ENCODE measurements at places on chromosomes 7 and 10. TPM values are rescaled to one million over a fixed set of nuclear protein-coding genes. Genes with fewer than 3 reads are reported as not detected.

- no peak for DNase-seq
Measured at GRCh38 chr7:157292770-157293412, 43.9 kb upstream of the DNAJB6 start.

DNA sequence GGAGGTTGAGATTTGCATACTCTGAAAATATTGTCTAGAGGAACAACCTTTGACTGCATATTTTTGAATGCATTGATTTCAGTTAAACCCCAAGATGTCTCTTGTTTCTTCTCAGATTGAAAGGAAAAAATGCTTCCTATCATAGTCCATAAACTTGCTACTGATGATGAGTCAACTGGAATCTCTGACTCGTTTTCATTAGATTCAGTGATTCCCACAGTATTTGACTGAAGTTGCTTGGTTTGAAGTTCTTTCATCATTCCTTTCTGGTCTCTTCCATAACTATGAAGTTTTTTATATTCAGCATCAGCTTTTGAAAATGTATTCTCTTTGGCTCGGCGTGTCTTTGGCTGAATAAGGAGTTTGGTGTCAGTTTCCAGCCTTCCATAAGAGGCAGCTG, 10.7 kb downstream of the PEX1 start:
- no peak for DNase-seq

DNA sequence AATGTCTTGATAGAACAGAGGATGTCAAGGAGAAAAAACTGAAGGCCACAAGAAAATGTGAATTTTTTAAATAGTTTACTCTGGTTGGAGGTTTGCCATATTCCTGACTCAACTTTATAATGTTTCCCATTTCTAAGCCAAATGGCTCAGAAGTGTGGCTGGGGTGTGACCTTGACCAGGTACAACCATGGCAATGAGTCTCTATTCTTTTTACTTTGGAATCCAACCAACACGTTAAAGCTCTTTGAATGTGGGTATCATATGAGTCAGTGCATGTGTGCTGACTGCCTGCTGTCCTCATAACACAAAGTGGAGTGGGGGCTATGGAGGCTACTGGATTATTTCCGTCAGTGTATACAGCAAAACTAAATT, 33.5 kb upstream of the DLD start:
- DNase-seq: no peak

DNA sequence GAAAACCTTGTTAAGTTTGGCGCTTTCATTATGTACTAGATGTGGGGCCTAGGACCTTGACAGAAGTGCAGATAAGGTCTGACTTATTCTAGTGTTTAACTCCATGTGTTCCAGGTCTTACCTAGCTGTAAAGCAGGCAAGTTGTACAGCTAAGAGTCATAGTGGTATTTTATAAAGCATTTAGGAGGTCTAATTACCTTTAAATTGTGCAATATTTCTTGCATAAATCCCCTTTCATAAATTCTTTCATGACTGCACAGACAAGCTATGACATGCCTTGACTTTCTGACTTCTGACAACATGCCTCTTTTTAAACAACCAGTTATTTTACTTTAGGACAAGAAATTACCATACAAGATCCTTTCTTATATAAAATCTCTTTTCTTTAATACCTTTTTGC, 151.6 kb upstream of the VSTM2A start:
- DNase-seq: no peak

DNA sequence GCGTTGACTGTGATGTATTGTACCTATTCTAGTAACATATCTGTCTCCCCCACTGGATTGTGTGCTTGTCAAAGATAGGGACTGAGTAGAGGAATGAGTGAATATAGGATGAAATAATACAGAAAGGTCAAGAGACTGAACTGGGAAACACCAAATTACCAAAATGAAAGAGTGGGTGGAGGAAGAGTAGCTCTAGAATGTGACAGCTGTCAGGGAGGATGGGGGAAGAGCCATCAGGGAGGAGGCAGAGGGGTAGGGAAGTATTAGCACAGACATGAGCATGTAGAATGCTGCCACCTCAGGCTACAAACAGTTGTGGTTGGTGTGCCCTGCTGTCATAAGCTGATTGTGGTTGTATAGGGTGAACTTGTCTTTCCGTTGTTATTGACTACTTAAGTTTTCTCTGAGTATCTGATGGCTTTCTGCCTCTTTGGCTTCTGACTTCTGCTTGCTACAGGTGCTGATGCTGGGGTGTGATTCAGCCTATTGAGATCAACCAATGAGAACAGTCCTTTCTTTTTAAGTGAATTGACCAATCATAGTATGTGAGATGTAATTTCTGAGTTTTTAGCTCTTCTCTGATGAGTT, 5.6 kb downstream of the CCSER2 start:
- DNase-seq: no peak

GRCh38 chr7:139557857-139558581, 34.5 kb downstream of the CLEC2L start:
- no peak for DNase-seq

DNA sequence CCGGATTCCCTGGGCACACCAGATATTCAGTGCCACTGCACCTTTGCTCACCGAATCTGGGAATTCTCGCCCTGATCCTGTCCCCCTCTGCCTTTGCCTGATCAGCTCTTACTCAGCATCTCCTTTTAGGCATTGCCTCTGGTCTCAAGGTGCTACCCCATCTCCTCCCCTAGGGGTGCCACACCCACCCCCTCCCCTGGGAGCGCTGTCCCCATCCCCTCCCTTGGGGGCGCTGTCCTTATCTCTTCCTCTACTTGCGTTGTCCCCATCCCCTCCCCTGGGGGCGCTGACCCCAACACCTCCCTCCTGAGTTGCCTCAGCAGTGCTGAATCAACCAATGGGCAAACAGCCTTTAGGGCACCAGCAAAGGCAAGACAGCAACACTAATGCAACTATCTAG, 686.9 kb upstream of the FOXK1 start:
- no peak for DNase-seq

GRCh38 chr10:29838539-29838938, 203.8 kb upstream of the SVIL start:
- DNase-seq: no peak

DNA sequence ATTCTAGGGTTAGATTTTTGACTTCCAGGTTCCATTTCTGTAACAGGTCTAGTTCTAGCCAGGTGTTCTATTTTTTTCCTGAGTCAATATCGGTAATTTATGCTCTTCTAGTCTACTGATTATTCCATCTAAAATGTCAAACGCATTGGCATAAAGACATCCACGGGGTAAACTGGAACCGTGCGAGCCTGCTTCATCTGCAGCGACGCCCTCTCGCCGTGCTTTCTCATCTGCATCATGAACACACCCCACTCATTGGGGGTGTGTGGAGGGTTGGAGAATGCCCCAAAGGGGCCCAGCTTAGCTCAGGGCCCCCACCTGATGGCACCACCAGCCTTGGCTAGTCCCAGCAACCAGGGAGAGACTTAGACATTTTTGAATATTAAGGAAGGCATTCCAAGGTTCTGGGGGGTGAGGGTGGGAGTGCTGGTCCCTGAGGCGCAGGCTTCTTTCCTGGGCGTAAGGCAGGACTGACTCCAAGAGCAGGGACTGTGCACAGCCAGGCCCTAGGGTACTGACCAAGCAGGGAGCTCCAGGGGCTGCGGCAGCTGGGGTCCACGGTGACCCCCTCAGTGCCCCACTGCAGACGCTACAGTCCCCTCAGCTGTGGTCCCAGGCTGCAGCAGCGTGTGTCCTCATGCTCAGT, 12.9 kb upstream of the CRYGN start:
- no peak for DNase-seq

GRCh38 chr10:7817984-7818294, 366 bp upstream of the TAF3 start:
- DNase-seq: no peak

DNA sequence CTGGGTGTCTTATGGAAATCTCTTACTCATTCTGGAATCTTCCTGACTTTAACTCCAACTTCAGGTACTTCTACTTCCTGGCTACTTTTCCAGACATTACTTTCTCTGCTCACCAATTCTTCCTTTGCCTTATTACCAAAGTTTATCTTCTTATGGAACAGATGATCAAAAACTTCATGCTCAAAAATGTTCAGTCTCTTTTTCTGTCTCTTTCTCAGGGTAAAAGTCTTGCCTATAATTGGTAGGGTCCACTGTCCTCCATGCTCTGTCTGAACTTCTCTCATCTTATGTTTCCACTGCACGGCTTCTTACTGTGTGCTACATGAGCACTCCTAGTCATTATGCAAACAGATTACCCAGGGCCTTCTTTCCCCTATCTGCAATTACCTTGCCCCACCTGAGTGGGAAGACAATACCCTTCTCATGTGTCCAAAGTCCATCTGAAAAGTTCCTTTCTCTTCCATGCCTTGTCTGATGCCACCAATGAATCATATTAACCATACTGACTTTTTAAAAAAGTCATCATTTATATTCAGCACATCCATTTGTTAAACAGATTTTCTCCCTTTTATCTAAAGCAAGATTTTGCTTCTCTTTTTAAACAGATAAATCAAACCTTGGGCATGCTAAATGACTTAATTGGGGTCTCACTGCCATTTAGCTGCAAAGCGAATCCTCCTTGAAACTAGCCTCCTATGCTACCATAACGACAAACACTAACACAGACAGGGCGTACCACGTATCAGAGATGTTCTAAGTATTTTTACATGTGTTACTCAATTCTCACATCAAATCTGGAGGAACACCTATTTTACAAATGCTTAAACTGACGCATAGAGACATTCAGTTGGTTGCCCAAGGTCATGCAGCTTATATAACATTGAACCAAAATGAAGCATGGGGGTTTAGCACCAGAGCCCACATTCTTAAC, 48.8 kb downstream of the SEMA3C start:
- DNase-seq: no peak

DNA sequence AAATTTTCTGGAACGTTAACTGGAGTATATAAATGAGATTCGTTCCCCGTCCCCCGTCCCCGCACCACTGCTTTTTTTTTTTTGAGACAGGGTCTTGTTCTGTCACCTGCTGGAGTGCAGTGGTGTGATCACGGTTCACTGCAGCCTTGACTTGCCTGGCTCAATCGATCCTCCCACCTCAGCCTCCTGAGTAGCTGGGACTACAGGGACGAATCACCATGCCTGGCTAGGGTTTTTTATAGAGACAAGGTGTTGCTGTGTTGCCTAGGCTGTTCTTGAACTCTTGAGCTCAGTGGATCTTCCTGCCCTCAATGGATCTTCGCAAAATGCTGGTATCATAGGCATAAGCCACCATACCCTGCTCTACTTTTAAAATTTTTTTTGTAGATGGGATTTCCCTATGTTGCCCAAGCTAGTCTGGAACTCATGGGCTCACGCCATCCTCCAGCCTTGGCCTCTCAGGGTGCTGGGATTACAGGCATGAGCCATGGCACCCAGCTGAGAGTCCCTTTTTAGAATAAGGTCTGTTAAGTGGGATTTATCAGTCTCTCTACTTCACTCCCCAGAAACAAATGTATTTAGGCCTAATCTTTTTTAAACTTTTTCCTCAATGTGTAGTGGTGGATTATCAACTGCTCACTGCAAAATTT, 122.9 kb downstream of the LYZL1 start:
- DNase-seq: no peak

DNA sequence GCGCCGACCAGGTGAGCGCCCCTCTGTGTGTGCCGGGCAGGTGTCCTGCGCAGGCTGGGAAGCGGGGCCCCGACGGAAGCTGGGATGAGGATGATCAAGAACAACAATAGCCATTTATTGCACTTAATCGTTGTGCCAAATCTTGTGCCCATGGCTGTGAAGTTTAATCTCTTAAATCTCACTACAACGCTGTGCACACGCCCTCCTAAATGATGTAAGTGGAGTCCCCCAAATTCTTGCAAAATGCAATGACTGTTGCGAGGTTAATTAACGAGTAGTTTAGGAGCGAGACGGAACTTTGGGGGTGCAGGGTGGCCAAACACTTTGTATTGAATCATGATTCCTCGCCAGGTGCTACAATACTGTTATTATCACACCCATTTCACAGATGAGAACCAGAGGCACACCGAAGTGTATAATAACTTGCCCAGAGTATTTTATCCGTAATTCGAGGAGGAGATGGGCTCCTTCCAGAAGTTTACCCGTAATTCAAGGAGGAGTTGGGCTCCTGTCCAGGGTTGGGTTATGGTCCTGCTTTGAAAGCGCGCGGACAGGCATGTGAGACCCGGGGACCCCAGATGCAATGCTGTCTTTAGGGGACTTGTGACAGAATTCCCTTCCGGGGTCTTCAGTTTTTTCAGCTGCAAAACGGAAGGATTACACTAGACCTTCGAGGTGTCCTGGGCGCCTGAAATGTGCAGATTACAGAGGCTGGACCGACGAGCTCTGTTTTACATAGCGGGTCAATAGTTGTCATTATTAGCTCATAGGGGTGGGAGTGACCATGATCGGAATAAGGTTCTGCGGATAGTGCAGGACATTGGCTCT, 1.0 kb downstream of the FFAR4 start:
- DNase-seq: no peak

GRCh38 chr7:149103424-149103823, 12.9 kb upstream of the ZNF786 start:
- no peak for DNase-seq

DNA sequence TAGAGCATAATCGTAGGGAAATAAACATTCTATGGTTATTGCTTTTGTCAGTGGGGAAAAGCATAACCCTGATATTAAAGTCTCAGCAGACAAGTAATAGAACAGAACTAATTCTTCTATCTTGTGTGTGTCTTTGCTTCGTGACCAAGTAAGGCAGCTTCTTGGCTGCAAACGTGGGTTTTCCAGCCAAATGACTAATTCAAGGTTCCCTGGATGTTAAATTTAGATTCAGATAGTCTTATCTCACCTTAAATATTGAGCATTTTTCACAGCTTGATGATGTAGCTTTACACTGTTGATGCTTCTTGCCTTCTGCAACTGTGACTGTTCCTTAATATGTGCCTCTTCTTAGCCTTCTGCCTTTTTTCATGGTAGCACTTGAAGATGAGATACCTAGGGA, 113.0 kb downstream of the EXOC4 start:
- DNase-seq: no peak

DNA sequence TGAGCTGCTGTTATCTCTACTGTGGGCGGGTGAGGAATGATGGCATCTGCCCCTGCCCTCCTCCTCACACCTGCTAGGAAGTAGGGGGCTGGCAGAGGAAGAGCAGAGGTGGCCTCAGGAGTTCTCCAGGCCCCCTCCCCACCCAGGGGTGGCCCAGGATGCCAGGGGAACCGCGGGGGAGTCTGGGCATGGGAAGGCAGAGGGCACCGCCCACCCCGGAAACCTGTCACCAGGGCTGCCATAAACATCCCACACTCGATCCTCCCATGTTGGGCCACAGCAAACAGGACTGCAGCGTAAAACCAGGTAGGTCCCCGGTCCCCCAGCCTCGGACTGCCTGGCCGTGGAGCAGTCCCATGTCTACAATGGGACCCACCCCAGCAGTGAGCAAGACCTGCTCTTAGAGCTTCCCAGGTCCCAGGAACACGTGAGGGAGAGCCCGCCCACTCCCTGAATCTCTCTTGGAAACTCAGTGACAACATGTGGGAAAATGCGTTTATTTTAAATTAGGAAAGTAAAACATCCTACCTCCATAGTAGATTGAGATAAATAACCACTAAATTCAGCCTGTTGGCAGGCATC, 23.4 kb downstream of the EBF3 start:
- peak; percentile 35 for DNase-seq

IRF5 gene
- total RNA-seq: 8.7 TPM

ANXA8L1 gene
- total RNA-seq: 0.31 TPM

ASB10 gene
- not detected for total RNA-seq

CCZ1B gene
- 92.1 TPM for total RNA-seq

ANKRD7 gene
- total RNA-seq: 1.0 TPM

CADPS2 gene
- total RNA-seq: 11.0 TPM

MSMB gene
- total RNA-seq: not detected

CYP3A5 gene
- 4.6 TPM for total RNA-seq

PDE6C gene
- total RNA-seq: not detected

ELMO1 gene
- 151 TPM for total RNA-seq

MYH16 gene
- total RNA-seq: not detected
